NCI-H187 (cell line): ENCODE measurements at places on chromosomes 16 and 17.

DNA sequence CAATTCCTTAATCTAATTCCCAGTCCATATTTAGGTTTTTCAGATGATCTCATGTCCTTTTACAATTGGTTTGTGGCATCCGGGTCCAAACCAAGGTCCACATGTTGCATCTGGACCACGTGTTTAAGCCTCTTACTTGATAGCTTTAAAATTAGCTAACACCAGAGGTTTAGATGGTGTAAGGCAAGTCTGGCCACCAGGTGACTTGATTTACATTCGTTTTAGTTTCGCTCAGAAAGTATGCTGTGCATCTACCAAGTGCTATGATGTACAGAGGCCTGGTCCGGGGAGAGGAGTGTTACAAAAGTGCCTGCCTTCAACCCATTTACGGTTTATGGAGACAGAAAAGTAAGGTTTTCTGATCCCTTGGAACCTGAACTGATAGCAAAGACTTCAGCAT lies 878 bp upstream of the DNAJA2 start:
- DNase-seq: no peak

DNA sequence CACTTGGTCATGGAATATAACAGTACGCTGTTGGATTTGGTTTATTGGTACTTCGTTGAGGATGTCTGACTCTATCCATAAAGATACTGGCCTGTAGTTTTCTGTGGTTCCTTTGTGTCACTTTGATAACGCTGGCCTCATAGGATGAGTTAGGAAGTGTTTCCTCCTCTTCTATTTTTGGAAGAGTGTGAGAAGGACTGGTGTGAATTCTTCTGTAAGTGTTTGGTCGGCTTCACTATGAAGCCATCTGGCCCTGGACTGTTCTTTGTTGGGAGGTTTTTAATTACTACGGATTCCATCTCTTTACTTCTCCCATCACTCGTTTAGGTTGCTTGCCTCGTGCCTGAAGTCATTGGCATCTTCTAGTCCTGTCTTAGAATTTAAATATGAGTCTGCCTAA lies 117.3 kb downstream of the OR1D5 start:
- no peak for DNase-seq

DNA sequence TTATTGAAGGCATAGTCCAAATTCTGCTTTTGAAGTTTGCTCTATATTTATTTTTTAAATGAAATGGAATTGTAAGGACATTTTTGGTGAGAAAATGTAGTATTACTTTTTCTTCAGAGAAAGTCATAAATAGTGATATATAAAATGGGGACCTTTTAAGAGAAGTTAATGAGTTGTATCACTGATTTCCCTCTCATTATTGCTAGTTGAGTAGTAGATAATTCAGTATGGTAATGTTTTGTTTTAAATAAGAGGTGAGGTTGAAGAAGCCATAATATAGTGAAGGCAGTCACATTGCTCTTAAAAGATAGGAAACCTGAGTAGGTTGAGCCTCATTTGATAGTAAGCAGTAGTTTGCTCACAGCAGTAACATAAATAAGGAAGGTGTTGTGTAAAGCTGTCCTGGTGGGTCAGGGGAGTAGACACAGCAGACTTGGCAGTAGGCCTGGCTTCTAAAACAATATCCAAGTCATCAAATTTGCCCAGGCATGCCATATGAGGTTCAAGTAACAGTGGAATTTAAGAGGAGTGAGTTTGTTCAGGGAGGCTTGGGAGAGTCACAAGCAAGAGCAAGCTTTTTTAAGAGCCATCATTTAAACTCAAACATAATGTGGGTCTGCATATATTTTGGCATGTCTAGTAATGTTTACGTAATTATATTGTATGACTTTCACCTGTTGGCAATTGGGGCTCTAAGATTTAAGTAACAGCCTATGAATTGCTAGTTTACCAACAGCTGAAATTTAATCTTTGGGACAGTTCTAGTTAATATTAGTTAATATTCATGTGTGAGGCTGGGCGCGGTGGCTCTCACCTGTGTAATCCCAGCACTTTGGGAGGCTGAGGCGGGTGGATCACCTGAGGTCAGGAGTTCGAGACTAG lies 6.5 kb downstream of the NFATC3 start:
- DNase-seq: no peak

DNA sequence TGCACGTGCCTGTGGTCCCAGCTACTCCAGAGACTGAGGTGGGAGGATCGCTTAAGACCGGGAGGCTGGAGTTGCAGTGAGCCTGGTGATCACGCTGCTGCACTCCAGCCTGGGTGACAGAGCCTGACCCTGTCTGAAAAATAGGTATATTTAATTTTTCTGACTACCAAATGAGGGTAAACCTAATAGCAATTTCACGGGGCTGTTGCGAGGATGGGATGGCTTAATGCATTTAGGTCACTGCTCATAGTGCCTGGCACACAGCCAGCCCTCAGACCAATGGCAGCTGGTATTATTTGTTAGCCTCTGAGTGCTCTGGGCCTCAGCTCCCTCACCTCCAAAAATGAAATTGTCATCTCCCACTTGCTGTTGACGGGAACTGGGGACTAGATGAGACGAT lies 5.9 kb upstream of the CDIP1 start:
- DNase-seq: no peak

DNA sequence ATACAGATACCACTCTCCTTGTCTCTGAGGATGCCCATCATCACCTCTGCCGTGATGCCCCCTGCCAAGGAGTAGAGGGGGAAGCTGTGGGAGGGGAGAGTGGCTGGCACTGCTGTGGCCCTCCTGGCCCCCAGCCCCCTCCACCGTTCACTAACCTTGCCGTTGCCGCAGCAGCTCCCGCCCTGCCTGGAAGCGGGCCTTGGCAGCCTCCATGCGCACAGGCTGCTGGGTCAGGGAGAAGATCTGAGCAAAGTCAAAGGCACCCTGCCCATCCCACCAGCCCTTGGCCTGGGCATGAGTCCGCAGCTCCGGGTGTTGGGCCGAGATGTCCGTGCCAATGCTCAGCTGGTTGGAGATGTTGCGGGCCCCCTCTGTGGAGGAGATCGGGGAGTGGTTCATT lies 2.4 kb downstream of the SCRN2 start:
- no peak for DNase-seq

DNA sequence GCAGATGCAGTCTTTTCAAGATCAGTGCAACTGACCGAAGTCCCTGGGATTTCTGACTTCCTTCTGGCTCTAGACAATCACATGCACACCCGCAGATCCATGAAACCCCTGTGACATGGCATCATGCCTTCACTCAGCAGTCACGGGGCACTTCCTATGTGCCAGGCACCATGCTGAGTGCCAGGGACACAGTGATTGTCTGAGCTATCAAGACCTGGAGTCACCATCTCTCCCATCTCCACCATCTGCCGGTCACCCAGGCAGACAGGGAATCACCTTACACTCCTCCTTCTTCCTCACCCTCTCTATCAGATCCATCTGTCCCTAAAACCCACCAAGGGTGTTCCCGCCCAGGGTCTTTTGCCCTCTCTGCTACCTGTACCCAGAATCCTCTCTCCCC lies 5.3 kb downstream of the BEAN1 start:
- no peak for DNase-seq

GRCh38 chr16:72426386-72426785 lies 254.4 kb upstream of the PMFBP1 start:
- DNase-seq: no peak

DNA sequence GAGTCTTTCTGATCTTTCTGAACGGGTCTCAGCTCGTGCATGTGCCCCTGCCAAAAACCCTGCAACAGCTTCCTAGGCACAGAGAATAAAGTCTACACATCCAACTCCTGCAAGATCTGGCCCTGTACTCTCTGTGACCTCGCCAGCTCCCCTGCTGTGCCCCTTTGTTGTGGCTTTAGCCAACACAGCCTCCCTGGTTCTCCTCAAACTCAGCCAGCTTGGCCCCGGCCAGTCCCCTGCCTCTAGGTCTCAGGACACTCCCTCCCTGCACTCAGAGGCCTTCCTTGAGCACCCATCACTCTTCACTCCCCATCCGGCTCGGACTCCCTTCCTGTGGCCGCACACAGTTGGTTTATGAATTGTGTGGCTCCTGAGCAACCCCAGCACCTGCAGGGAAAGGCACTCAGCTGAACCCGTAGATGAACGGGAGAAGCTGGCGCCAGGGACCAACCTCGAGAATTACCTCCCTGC lies 1.4 kb downstream of the CEP131 start:
- no peak for DNase-seq

- no peak for DNase-seq
Observed at GRCh38 chr17:49255125-49255524, 24.5 kb upstream of the PHOSPHO1 start.

- DNase-seq: no peak
Observed at GRCh38 chr16:30582611-30583340, 2.7 kb downstream of the ZNF785 start.

DNA sequence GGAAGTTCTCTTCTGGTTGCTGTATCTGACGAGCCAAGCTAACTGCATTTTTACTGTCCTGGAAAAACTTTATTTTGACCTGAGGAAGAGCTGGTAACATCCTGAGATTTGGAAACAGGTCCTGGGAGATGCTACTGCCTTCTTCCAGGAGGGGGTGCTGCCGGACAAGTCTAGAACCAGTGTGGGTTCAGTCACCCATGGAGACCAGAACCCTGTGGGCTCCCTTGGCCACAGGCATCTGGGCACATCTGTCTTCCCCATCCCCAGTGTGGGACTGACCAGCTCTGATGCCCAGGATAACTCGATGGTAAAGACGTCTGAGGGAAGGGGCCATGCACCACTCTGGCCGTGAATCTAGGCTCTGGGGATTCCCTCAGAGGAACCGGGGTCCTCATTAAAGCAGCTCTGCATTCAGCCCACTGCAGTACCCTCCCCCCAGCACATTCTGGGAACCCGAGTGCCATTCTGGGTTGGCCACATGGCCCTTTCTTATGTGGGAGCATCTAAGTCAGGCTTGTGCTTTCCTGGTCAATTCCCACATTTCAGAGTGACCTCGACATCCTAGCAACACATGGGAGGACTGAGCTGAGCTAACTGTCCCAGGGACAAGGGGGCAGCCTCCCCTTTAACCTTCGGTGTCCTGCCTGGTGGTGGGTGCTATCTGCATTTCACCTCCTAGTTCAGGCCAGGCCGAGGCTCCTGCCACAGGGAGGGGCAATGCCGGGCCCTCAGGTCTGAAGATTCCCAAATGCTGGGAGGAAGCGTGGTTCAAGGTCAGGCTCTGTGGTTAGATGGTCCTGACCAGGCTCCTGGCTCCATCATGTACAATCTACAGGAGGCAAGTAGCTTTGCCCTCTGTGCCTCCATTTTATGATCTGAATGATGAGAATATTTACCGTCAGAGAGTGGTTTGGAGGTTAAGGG lies 6.4 kb downstream of the C16orf86 start:
- DNase-seq: peak; percentile 20

- DNase-seq: no peak
Observed at GRCh38 chr17:72494566-72494965, 373.7 kb downstream of the SOX9 start.

DNA sequence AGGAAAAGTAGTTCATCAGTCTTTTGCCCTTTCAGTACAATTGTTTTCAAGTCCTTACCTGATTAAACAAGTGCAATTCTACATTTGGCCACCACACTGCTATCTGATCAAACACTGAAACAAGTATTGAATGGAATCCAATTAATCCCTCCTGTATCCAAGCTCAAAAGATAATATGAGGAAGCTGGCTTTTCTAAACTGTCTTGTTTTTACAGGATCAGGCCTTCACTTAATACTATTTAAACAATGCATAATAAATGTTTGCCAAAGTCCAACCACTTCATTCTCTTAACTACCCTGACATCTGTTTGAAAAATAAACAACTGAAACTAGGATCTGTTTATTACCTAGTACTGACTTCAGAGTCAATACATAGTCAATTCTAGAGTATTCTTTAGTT lies 131.6 kb downstream of the MRTFB start:
- no peak for DNase-seq

DNA sequence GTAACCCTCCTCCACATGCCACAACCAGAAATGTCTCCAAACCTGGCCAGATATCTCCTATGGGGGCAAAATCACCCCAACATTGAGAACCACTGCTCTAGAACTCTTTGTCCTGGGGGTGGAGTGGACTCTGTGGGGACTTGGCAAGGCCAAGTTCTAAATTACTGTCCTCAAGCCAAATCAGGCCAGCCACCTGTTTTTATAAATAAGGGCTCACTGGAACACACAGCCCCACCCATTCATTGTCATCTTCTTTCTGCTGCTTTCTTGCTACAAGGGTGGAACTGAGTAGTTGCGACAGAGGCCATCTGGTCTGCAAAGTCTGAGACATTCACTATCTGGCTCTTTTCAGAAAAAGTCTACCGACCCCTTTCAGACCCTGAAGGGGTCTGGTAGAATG lies 26.8 kb upstream of the TMEM220 start:
- no peak for DNase-seq

DNA sequence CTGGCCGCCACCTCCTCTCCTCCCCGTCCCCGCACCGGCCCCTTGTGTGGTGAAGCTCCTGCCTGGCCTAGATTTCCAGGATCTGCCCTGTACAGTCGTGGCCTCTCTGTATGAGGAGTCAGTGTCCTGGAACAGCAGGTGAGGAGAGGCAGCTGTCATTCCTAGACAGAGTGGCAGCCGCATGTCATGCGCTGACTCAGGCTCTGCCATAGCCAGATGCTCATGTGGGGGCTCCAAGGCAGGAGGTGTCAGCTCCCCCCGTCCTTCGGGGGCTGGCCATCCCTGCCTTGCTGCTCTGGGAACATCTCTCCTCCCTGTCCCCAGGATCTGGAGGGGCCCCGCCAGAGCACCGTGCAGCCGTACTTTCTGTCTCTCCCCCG lies 60.4 kb downstream of the BAIAP2 start:
- no peak for DNase-seq

GRCh38 chr16:88019821-88020515 lies 68.7 kb downstream of the BANP start:
- DNase-seq: no peak

DNA sequence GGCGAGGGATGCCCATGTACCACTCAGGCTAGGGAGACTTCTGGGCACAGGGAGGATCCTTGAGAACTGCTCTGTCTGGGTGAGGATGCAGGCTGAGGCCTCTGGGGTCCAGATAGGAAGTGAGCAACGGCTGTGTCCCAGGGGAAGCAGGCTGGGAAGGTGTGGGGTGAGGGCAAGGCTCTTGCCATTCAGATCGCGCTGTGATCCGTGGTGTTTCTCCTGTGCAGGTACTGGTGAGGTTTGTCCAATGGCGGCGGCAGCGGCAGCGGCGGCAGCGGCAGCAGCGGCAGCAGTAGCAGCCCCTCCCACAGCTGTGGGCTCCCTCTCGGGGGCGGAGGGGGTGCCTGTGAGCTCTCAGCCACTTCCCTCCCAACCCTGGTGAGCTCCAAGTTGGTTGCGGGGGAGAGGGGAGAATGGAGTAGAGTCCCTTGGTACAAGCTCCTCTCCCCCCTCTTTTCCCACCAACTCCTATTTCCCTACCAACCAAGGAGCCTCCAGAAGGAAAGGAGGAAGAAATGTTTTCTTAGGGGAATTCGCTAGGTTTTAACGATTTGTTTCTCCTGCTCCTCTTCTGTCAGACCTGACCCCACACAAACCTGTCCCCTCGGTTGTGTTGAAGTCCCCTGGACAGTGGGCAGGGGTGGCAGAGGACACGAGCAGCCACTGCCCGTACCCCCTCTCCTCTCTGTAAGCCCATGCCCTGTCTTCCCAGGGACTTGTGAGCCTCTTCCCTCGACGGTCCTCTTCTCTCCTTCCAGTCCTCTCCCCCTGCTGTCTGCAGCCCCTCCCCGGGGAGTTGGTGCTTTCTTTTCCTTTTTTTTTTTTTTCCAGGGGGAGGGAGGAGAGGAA lies 1.9 kb upstream of the PRRT2 start:
- DNase-seq: no peak

- DNase-seq: no peak
Observed at GRCh38 chr16:86827521-86827920, 249.2 kb downstream of the FOXL1 start.
